ENCODE measurements at places on chromosomes 12 and 14.

DNA sequence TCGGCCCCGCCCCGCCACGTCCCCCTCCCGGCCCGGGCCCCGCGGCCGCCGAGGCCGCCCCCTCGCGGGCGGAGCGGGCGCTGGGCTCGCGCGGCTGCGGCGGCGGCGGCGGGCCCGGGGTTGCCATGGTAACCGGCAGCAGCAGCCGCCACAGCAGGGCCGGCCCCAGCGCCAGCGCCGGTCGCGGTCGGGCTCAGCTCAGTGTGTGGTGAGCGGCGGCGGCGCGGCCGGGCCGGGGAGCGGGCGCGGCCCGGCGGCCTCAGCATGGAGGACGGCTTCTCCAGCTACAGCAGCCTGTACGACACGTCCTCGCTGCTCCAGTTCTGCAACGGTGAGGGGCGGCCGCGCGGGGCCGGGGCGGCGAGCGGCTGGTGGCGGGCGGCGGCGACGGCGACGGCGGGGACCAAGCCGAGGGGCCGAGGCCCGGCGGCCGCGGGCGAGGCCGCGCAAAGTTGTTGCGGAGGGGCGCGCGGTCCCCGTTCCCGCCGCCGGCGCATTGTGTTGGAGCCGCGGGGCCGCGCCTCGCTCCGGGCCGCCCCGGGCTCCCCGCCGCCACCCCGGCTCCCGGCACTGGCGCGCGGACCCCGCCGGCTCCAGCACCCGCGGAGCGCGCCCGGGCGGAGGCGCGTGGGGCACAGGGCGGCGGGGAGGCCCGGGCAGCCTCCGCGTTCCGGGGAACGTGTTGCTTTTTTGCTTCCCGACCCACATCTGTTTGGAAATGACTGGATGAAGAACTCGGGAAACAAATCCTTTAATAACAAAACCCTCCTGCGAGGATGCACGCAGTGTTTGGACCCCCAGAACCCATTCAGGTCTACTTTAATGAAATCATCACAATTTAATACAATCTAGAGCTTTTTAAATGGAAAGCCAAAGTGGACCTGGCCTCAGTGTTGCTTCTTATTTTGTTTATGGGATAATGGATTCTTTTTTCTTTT lies at the start of gene EML1:
EML1 (plus strand) TSS at position 201 of the 938 bp plus-strand sequence; CDS start at position 265, 64 bp downstream.
- DNase-seq = peak; percentile 21

- DNase-seq = no peak
Measured at GRCh38 chr14:60211153-60211552, 37.9 kb upstream of the PPM1A start.

DNA sequence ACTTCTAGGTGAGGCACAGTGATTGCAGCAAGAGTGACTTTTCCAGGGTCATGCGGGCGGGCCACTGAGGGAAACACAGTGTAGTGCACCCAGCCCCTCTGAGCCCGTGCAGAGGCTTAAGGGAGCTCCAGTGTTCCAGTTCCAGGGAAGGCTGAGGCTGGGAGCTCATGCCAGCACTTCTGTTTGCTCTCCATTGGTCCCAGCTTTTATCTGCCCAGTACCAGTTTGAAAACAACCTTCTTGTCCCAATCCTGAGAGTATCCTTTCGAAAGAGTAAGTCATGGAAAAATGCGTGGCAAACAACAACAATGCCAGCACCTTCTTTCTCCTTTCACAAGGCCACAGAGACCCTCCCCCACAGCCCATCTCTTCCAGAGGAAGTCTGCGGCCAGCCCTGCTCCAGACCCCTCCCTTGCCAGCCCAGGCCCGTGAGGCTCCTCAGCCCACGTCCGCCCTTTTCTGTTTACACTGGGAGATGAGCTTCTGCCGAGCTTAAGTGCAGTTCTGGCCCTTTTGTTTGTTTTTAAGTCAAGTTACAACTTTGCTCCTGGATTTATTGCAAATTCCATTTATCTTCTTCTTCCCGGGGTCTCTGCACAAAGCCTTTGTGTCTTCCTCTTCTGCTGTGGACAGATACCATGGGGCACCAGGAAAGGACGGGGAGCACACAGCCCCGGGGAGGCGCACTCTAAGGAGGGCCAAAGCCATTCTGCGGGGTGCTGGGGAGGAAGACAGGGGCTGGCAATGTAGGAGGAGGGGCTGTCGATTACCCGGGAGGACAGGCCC lies 185.6 kb downstream of the ZFP36L1 start:
- DNase-seq = peak; percentile 77

DNA sequence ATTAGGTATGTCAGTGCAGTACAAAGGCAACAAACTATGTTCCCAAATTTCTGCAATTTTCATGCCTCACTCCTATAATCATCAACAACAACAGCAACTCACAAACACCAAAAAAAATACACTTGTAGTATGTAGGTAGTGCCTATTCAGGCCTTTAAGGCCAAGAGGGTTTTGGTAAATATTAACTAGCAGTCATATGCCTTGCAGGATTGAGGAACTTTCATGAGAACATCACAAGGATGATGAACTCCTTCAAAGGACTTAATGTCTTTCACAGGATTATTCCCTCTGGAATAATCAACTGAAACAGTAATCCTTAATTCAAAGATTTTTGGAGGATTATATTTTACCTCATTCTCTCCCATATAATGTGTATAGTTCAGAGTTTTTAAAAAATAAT lies 293.8 kb downstream of the NOVA1 start:
- DNase-seq = no peak

- DNase-seq = peak; percentile 71
Measured at GRCh38 chr14:33404054-33404453, 465.4 kb downstream of the NPAS3 start.

DNA sequence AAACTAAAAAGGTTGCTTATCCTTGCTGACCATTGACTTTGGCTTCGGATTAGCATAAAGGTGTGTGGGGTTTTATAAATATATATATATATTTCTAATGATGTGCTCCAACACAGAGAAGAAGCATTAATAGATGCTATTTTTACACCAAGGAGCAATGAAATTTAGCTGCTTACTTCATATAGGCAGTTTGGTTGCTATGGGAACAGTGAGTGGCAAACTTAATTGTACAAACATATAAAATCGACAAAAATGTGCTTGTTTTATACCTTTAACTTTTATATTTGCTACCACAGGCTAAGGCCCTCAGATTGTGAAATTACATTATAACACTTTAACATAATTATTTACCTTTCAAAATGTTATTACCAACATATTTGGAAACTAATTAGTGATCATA lies 303.4 kb downstream of the SEC23A start:
- no peak for DNase-seq

DNA sequence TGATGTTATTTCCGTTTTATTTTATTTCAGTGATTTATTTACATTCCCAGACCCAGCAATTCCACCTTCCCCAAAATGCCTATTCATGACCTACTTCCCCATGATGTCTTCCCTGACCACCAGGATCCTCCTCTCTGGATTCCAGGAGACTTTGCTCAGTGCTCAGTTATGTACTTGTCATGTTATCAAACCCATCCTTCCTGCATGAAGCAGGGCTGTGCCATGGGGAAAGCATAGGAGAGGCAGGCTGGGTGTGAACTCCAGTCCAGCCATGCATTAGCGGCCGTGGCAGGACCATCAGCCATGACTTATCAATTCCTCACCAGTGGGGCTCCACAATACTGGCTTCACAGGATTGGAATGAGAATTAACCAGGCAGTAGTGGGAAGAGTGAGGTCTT lies 57.8 kb downstream of the B4GALNT3 start:
- peak; percentile 26 for DNase-seq

DNA sequence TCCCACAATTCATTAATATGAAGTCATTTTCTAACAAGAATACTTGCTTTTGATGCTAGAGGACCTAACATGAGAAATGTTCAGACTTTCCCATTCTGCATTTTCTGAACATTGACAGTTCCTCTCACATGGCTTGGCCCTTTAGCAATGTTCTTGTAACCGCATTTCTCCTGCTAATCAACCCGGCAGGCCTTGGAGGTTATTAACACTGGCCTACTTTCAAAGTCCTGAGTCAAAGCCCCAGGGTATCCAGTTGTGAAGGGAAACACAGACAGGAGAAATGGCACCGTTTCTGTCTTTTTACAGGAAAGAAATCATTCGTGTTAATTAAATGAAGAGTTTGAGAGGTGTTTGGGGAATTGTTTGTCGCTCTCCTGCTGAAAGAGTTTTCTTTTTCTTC lies 446.5 kb upstream of the MIS18BP1 start:
- no peak for DNase-seq

- DNase-seq = no peak
Measured at GRCh38 chr12:115988212-115988611, 289.3 kb downstream of the MED13L start.

DNA sequence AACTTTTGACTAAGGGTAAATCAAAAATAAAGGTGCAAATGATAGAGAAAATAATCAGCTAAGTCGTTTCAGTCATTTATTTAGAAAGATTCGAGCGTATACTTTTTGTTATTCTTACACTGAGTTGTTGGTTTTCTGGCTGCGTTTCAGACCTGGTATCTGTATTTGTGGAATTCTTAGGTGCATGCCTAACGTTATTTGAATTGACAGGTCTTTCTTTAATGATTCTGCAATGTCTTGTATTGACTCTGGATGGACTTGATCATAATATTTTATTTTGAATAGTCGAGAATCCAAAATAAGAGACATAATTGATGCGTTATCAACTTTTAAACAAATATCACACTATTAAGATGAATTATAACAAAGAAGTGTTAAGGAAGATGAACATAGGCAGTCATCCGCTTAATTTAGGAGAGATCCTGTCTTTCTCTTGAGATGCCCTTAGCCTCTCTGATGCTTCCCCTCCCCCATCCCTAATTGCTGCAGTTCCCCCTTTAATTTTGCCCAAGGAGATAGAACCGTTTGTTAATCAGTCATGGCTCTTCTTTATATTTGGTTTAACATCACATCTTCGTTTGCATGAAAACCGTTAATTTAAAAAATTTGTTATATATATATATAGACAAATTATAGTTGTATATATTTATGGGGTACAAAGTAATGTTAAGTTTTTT lies 1.8 kb downstream of the ALX1 start:
- DNase-seq = peak; percentile 2

DNA sequence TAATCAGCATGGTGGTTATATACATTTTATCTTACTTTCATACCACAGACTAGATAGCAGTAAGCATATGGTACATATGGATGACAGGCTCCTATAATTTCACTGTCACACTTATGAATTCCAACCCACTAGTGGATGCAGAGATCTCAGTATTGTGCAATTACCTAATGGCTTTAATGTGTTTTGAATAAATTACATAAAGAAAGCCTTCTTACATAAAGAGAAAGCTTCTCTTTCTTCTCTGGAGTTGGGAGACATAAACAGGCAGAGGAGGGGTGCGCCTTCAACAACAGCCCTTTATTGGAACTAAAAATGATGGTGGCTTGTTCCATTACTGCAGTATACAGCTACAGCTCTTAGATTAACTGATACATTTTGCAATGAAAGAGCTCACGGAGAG lies 52.6 kb downstream of the SAV1 start:
- DNase-seq = no peak

GRCh38 chr12:90102957-90103652 lies 394.5 kb upstream of the ATP2B1 start:
- DNase-seq = peak; percentile 54

GRCh38 chr12:92065639-92066038 lies 80.0 kb downstream of the BTG1 start:
- DNase-seq = no peak

GRCh38 chr12:7711133-7711532 lies at the start of gene DPPA3:
Gene DPPA3 (plus strand): TSS chr12:7711433. CDS start chr12:7711571, 138 bp downstream.
- no peak for DNase-seq

GRCh38 chr14:98350213-98350612 lies 921.8 kb downstream of the BCL11B start:
- DNase-seq = no peak

- no peak for DNase-seq
Measured at GRCh38 chr14:100698066-100698465, 28.6 kb upstream of the DLK1 start.

- peak; percentile 85 for DNase-seq
Measured at GRCh38 chr12:168763-169525, 45.0 kb downstream of the SLC6A12 start.

DNA sequence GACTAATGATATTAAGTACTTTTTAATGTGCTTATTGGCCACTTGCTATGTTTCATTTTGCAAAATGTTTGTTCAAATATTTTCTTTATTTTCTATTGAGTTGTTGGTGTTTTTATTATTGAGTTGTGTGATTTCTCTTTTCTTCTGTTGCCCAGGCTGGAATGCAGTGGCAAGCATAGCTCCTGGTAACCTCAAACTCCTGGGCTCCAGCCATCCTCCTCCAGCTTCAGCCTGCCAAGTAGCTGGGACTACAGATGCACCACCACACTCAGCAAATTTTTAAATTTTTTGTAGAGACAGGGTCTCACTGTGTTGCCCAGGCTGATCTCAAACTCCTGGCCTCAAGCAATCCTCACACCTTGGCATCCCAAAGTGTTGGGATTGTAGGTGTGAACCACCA lies 199.2 kb downstream of the NOVA1 start:
- no peak for DNase-seq

GRCh38 chr12:50745861-50746260 lies 18.0 kb upstream of the ATF1 start:
- DNase-seq = no peak

DNA sequence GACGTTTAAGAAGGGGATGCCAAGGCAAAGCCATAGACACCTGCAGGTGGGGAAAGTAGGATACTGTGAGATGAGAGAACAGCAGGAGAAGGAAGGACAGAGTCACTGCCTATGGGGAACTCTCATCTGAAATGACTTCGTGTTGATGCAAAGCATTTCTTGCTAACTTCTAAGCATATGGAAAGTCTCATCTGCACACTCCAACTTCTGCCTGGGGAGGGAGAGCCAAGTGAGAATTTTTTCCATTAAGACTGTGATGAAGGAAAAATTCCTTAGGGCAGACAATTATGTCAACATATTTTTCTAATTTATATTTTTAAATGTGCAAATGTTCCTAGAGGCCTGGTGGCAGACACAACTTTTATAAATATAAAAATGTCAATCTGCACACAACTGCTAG lies 115.3 kb downstream of the IPO8 start:
- no peak for DNase-seq

GRCh38 chr14:90864741-90865140 lies 48.5 kb upstream of the TTC7B start:
- no peak for DNase-seq

GRCh38 chr14:56160088-56160487 lies 41.9 kb downstream of the PELI2 start:
- no peak for DNase-seq
